ENCODE measurements at places on chromosomes 12 and 14.

GRCh38 chr14:66511849-66512248 is 3.9 kb downstream of the GPHN start:
- DNase-seq: no peak

- no peak for DNase-seq
Observed at GRCh38 chr12:8031872-8032241, 659 bp upstream of the FOXJ2 start.

DNA sequence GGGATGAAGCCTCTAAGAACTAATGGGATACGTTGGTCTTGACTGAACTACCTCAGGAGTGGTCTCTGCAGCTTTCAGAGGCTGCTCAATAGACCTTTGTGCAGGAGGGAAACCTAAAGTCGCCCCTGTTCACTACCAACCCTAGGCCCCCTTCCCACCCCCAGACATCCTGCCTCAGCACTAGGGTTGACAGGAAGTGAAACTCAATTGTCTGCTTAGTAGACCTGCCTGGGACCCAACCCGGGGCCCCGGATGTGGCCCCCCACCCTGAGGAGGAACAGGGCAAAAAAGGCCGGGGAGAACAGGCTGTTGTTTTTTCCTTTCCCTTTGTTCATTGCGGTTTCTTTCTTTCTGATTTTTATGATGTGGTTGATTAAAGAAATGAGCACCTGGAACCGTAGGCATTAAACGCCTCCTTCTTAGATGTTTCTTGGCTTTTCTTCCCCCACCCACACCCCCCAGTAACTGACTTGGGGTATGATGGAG is 1.6 kb upstream of the DGKA start:
- no peak for DNase-seq

- no peak for DNase-seq
Observed at GRCh38 chr14:64598404-64598803, 48.6 kb downstream of the PPP1R36 start.

GRCh38 chr12:31516702-31517101 is 74.2 kb downstream of the DENND5B start:
- DNase-seq: no peak

All from RCC 7860 (cell line).